ENCODE measurements at places on chromosomes 6 and 20. TPM values are rescaled to one million over a fixed set of nuclear protein-coding genes. Genes with fewer than 3 reads are reported as not detected.

The LPIN3 gene
- total RNA-seq, result 18.5 TPM

The GDAP1L1 gene
- not detected for total RNA-seq

DNA sequence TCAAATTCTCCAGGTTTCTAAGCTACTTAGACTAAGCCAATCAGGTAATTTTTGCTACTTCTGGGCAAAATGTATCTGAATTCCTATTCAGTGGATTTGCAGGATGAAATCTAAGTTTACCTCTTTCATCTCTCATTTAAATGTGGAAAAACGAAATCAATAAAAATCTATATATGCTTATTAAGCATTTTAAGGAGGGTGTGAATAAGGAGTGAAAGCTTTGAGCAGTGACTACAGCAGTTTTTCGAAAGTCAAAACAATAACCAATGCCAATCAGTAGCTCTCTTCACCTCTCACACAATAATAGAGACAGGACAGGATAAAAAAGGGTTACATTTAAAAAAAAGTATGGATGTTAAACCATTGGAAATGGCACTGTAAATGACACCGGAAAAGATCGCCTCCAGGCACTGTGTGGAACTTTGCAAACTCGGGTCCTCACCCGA lies 476 bp upstream of the BCKDHB start:
- no peak for DNase-seq

GRCh38 chr20:34522969-34523871 lies 7.0 kb downstream of the DYNLRB1 start:
- peak; percentile 42 for DNase-seq

DNA sequence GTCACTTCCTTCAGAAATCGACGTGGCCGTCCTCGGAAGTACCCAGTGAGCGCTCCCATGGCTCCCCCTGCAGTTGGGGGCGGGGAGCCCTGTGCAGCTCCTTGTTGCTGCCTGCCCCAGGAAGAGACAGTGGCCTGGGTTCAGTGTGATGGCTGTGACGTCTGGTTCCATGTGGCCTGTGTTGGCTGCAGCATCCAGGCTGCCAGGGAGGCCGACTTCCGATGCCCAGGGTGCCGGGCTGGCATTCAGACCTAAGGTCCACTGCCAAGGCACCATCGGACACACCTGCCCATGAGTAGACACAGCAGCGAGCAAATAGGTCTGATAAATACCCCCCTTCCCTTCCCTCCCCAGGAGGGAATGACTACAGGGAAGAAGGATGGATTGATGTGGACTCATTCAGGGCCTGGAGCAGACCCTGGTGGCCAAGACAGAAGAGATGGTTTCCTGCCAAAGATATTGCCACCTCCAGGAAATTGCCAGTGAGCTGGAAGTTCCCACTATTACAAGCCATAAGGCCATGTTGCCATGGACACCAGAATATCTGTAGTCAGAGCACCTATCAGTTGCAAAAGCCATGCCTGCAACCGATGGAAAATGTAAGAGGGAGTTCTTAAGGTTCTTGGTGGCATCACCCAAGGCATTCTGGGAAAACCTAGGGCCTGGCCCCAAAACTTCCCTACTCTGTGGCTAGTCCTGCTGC lies 4.2 kb downstream of the TCF19 start:
- no peak for DNase-seq
